ENCODE measurements at places on chromosomes 13 and 19.

- no peak for DNase-seq
Observed at GRCh38 chr19:9306443-9306842, 3.2 kb downstream of the ZNF699 start.

- DNase-seq = no peak
Observed at GRCh38 chr13:67204764-67205163, 25.4 kb downstream of the PCDH9 start.

- no peak for DNase-seq
Observed at GRCh38 chr13:64041296-64041695, 2625.6 kb upstream of the PCDH20 start.

GRCh38 chr19:49387936-49388372 lies at the start of gene KASH5:
TSS of gene KASH5 (plus strand) at chr19:49388249. CDS start at chr19:49390884, 2,635 bp downstream.
- DNase-seq = peak; percentile 84

DNA sequence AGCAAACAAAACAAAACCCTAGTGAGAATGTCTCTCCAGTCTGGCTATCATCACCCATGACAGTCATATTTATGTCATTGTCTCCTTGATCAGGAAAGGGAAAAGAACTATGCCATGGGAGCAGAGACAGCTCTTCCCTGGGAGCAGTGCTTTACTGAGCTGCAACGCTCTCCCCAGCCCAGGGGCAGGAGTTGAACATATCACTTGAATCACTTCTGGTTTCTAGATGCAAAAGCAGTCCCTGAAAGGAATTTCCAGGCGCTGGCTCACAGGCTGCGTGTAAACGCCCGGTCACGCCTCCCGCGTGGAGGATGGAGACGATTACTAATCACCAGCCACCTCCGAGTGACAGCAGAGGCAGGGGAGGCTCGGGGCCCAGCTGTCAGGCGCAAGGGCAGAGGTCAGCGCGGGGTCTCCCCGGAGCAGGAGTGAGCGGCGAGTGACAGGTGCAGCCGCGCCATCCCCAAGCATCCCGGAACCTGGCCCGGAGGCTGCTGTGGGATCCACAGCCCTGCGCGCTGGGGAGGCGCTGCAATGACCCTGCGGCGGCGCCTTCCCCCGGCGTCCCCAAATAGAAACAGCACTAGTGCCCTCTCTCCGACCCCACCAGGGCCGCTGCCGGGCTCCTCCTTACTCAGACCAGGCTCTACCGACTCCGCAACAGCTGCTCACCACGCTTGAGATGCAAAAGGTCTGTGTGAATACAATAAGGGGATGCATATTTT lies 23.5 kb upstream of the DCLK1 start:
- DNase-seq = peak; percentile 1

DNA sequence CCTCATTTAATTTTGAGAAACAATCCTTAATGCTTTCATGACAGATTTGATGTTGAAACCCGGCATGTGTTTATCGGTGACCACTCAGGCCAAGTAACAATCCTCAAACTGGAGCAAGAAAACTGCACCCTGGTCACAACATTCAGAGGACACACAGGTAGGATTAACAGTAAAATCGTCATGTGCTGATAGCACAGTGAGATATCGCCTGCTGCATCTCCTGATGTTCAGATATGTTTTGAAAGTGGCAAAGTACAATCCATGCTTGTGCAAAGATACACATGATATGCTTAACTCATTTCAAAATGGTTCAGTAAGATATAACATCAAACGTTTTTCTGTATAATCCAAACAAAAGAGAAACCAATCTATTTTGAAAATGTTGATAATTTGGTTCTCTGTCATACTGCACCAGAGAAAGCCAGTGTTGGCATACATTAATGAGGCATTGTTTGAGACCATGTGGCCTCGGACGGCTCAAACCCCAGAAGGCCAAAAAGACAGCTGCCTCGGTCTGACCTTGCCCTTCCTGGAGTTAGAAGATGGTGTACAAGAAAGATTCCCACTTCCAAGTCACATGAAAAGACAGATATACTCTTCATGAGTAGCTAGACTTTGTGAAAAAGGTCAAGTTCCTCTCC lies 76.2 kb downstream of the DHRS12 start:
- no peak for DNase-seq

DNA sequence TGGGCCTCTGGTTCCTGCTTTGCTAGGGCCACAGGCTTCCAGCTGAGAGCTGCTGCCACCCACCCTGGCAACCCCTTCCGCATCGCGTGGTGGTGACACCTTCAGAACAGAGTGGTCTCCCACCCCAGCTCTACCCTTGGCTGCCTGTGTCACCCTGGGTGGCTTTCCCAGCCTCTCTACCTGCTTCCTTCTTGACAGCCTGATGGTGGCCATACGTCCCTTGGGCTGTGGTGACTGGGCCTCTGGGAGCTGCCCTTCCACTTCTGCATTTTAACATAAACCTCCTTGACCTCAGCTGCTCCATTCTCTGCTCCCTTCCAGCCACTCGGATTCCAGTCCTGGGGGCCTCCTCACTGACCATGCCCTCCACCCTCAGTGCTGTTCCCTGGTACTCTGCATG lies 17.0 kb downstream of the PAK4 start:
- no peak for DNase-seq

GRCh38 chr19:5537870-5538269 lies 29.9 kb downstream of the TINCR start:
- no peak for DNase-seq

DNA sequence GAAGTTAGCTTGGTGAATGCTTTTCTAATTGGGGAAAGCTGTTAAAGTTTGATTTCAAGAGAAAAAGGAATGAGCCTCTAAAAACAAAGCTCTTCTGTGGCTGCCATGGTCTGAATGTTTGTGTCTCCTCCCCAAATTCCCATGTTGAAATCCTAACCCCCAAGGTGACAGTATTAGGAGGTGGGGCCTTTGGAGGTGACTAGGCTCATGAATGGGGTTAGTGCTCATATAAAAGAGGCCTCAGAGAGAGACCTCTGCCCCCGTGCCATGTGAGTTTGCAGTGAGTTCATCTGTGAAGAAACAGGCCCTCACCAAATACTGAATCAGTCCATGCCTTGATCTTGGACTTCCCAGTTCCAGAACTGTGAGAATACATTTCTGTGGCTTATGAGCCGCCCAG lies 56.5 kb downstream of the ARHGEF7 start:
- DNase-seq = no peak

DNA sequence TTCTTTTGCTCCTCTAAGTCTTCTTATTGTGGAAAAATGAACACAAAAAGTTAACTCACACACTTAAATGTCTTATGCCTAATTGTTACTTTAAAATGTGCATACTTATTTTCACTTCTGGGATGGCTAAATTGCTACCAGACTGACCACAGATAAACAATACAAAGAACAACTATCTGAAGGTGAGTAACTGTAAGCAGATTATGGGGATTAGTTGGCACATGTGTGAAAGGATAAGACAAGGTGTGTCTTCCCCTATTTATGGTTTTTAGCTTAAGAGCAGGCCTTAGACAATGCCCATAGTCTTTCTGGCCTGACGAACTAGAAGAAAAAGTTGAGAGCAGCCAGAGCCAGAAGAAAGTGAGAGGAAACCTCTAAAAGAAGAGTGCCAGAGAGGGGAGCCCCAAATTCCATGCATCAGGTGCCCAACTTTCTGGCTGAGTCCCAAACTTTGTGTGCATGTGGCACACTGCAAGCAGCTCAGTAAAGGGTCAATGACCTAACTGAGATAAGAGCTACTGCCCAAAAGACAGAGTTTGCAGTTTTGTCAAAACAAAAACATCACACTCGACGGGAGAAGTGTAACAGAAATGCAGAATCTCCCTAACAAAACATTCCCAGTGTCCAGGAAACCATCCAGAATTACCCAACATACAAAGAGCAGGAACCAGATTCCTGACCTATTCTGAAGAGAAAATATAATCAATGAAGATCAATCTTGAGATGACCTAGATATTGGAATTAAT lies 375.4 kb downstream of the KCNRG start:
- DNase-seq = no peak

DNA sequence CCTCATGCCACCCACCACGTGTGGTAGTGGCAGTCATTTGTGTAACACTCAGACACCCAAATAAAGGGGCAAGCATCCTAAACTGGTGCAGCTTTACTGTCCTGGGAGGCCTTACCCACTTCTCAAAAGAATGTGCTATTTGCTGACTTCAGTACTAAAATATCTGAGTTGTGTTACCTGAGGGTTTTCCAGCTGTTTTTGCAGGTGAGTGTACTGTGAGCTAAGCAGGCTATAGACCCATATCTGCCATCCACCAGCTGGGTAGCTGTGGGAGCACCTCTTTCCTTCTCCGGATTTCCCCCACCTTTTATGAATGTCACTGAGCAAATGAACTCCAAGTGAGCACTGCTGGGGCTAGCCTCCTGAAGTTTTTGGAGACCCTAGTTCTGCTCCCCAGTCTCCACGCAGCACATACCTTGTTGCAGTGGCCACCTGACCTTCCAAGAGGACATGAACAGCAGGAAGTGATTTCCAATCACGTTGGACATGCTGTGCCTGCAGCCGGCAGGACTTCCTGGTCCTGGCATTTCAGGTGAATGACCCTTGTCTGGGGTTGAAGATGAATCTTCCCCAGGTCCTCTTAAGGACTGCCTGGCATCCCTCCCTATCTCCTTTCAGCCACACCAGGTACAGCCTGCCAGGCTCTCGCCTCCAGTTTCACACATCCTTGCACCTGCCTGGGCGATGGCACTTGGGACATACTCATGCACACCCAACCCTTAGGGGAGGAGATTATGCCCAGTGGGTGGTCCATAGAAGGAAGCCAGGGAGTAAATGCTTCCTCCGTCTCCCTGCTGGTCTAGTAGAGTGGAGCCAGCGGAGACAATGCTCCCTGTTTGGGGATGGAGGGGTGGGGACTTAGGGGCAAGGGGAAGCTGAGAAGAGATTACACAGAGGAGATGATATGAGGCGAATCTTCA lies 109.5 kb upstream of the SPATA13 start:
- DNase-seq = no peak

GRCh38 chr19:41403181-41403970 lies 5.8 kb downstream of the BCKDHA start:
- DNase-seq = no peak

DNA sequence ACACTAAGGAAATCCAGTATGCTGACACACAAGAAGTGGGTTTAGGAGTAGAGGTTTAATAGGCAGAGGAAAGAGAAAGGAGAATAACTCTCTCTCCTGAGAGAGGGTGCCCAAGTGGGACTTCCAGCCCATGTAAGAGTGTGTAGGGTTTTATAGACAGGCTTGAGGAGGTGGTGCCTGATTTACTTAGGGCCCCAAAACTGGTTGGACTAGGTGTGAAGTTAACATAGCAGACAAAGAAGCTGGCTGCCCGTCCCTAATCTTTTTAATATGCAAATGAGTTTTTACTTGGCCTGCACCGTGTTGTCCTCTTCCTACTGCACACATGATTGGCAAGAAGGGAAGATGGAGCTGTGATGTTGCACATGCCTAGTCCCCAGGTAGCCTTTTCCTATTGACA lies 752.5 kb upstream of the SLITRK5 start:
- no peak for DNase-seq

DNA sequence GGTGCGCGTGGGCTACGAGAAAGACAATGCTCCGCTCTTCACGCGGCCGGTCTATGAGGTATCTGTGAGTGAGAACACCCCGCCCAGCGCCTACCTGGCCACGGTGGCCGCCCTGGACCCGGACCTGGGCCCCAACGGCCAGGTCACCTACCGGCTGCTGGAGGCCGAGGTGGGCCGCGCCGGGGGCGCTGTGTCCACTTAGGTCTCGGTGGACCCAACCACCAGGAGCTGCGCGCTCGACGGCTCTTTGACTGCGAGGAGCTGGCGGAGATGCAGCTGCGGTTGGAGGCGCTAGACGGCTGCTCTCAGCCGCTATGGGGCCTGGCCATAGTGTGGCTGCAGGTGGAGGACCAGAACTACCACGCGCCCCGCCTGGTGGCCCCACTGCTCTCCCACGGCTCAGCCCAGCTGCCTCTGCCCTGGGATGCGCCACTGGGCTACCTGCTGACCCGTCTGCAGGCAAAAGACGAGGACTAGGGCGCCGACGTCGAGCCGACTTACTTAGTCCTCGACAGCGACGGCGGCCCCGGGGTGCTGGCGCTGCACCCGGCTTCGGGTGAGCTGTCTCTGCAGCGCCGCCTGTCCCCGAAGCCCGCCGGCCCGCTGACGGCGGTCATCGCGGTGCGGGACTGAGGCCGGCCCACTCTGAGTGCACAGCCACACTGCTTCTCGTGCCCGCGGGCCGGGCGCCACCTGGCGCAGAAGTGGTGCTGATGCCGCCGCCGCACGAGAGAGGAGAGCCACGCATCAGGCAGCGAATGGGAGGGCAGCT lies 173.0 kb downstream of the OLFM4 start:
- DNase-seq = no peak

- no peak for DNase-seq
Observed at GRCh38 chr13:46666727-46667456, 113.9 kb downstream of the LRCH1 start.

DNA sequence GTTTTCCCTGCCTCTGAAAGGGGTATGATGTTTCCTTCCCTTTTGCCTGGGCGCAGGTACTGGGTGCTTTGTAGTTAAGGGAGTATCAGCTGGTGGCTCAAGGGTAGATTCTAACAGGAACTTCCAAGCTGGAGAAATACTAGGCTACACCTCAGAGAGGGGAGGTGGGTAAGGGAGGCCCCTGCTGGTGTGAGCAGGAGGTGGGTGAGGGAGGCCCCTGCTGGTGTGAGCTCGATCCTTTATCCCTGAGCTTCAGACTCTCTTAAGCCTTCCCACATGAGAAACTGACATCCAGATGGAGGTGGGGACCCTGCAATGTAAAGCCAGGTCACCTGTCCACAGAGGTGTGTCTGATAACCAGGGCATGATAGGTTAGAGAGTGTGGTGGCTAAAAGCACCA lies 32.1 kb downstream of the CYP2B6 start:
- no peak for DNase-seq

GRCh38 chr13:36814465-36814864 lies 4.6 kb upstream of the RFXAP start:
- DNase-seq = no peak

GRCh38 chr19:53196777-53197396 lies 3.7 kb upstream of the ZNF665 start:
- peak; percentile 99 for DNase-seq

- DNase-seq = no peak
Observed at GRCh38 chr13:32033744-32034143, 2.2 kb downstream of the FRY start.

DNA sequence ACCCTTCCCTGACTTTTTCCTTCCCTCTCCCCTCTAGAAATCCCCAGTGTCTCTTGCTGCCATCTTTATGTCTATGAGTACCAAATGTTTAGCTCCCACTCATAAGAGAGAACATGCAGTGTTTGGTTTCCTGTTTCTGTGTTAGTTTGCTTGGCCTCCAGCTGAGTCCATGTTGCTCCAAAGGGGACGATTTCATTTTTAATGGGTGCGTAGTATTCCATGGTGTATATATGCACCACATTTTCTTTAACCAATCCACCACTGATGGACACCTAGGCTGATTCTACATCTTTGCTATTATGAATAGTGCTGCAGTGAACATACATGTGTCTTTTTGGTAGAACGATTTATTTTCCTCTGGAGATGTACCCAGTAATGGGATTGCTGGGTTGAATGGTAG lies 123.8 kb downstream of the UGGT2 start:
- no peak for DNase-seq

GRCh38 chr19:49954092-49954829 lies 6.7 kb downstream of the SIGLEC11 start:
- no peak for DNase-seq
